ENCODE measurements at places on chromosomes 4 and X. TPM values are rescaled to one million over a fixed set of nuclear protein-coding genes. Genes with fewer than 3 reads are reported as not detected.

The FGFR3 gene
- 0.67 TPM for total RNA-seq

The SULT1B1 gene
- 0.11 TPM for total RNA-seq

The RNF175 gene
- total RNA-seq: not detected

The DUSP21 gene
- total RNA-seq: not detected

The LDB2 gene
- not detected for total RNA-seq

The DNAAF6 gene
- not detected for total RNA-seq

The FRMD7 gene
- not detected for total RNA-seq

The MAGEA2 gene
- total RNA-seq: not detected

The RTL3 gene
- total RNA-seq: not detected

The DLG3 gene
- total RNA-seq: 40.9 TPM

The SCML2 gene
- total RNA-seq: 3.6 TPM

The NXF2B gene
- total RNA-seq: not detected

The SYNPO2 gene
- 0.09 TPM for total RNA-seq

The SSX3 gene
- total RNA-seq: not detected

The CYLC1 gene
- not detected for total RNA-seq

The SLC10A4 gene
- not detected for total RNA-seq

The CCKAR gene
- total RNA-seq: not detected

Measured in activated T-helper 2 cell treated with anti-CD3 and anti-CD28 coated beads, Interferon-gamma antibody, Interleukin-2, Interleukin-4, amounts not matched to agents 10 μg/mL and 5 μg/mL and 100 μg/mL, durations not matched to agents 14 hours and 24 hours and 36 hours (primary cell).